ENCODE measurements at places on chromosomes 16 and 17.
A peak's percentile ranks its signal among the peaks of the same experiment; 100 is the strongest.

DNA sequence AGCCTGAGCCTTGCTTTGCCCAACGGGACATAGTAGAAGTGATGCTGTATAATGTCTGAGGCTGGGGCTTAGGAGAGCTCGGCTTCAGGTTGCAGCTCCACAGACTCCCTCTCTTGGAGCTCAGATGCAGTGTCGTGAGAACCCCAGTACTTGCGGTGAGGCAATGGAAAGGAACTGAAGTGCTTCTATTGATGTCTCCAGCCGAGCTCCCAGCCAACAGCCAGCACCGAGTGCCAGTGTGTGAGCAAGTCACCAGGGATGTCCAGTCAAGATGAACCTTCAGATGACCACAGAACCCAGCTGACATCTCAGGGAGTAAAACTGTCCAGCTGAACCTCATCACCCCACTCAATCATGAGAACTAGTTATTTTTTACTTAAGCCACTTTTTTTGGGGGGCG, 268.1 kb downstream of the IRF8 start:
- DNase-seq: no peak

GRCh38 chr17:63138713-63139112, 172.7 kb downstream of the TANC2 start:
- DNase-seq: no peak

DNA sequence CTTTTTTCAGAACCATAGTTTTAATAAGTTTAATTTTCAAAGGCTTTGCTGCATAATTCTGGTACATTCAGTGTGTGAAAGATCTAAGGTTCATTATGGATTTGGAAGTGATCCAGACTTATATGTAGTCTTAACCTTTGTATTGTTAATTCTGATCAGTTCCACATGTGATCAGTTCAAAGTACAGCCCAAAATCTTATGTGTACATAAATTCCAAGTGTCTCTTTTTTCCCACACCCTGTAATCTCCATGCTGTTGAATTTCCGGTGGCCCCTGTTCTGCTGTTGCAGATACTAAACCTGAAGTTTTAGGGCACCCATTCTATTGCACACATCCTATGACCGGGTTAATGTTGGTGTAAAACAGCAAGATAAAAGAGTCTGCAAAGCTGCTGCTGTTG, 1147.5 kb upstream of the CDH8 start:
- no peak for DNase-seq

- no peak for DNase-seq
Measured at GRCh38 chr17:71631483-71631882, 489.3 kb upstream of the SOX9 start.

DNA sequence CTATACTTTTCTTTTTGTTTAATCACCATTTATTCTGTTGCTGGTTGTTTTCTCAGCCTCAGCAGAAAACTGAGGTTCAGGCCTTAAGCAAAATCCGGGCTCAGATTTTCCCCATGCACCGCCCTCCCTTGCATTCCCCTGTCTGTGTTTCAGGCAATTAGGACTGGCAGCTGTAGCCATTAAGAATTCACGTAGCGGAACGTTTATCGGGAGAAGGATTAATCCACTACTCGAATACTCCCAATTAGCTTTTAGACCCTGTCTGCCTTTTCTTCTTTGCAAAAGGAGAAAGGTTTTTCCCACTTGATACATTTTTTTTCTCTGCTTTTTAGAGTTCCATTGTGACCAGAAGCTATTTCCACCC, 173.1 kb downstream of the RPTOR start:
- no peak for DNase-seq

- DNase-seq: no peak
Measured at GRCh38 chr17:61449707-61450640, 2.2 kb upstream of the TBX4 start.

- DNase-seq: no peak
Measured at GRCh38 chr17:16880121-16880842, 91.6 kb downstream of the TNFRSF13B start.

DNA sequence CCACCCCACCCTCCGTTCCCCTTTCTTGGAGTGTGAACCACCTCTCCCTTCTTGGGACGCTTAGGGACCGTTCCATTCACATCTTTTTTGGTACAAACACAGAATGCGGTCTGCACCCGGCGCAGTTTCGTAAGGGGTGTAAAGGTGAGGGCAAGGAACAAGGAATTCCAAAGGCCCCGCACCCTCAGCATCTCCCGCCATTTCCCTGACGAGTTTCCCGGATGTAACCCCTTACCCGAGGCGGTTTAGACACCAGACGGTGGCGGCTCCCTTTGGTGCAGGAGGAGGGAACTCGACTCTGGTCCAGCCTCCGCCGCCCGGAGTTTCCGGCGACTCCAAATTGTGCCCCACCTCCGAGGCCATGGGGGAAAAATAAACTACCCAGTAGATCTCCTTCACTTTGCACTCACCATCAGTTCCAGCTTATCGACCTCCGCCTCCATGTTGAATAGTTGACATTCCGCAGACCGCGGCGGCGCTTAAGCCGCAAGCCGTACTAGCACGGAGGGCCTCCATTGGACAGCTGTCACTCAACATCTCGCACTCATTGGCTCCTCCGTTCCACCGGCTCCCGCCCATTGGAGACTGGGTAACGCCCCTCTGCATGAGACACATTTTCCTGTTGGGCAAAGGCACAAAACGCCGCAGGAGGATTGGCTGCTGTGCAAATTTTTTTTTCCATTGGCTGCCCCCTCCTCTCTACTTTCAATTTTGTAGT, at the start of gene SKA2:
Gene SKA2 (minus strand): TSS at position 466 of the 718 bp plus-strand sequence. CDS start 23 bp downstream, at position 443.
- DNase-seq: peak; percentile 98

DNA sequence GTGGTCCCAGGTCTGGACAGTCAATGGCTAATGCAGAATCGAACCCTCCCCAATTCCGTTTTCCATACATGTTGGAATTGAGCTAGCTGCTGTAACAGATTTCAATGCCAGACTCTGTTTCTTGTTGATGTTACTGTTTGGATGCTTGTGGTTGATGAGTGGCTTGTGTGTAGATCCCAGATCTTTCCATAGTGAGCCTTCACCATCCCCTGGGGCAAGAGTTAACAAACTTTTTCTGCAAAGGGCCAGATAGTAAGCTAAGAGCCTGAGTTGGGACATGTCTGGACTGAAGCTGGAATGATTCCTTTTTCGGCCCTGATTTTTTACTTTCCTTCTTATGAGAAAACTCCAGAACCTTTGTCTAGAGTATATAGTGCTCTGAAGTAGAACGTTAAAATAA, 296.3 kb downstream of the CPPED1 start:
- no peak for DNase-seq

- peak; percentile 35 for DNase-seq
Measured at GRCh38 chr17:39676198-39676819, 8.1 kb downstream of the PNMT start.

DNA sequence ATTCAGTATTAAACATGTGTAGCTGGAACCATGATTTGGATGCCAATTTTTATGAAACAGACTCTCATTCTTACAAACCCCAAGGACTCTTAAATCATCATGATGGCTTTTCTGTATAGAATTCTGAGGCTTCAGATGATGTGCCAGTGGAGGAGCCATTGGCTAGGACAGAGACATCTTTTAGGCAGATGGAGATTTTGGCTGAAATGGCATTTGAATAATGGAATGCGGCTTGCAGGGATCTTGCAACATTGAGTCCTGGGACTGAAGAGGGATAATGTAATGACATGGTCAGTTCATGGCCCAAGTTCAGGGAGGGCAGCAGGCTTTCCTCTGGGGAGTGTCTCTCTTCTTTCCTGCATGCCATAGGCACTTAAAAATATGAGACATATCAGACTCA, 172.4 kb downstream of the ABCA8 start:
- no peak for DNase-seq

DNA sequence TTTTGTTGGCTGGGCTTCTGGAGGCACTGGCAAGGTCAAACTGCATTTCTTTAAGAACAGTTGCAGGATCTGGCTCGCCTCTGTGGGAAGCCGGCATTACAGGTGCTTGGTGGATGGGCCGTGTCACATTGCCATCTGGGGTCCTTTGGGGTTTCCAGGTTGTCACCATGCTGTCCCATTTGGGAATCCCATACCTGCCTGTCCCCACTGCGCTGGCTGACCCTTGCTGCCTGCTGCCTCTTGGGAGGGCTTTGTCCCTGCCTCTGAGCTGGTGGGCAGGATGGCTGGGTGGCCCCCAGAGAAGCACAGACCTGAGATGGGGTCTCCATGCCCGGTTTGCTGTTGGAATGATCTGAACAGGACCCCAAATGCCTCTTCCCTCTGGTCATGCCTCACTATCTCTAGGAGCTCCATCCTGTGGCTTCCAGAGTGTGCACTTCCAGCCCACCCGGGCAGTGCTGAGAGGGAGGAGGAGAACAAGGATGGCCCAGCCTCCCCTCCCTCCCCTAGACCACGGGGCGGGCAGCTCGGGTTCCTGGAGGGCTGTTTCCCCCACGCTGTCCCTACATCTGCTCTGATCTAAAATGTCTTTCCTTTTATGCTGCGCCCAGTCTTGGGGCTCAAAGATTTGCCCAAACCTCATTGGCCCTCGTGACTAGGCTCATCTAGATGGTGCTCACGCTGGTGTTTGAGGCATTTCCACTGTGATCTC, 28.0 kb downstream of the OR1D5 start:
- DNase-seq: peak; percentile 2

DNA sequence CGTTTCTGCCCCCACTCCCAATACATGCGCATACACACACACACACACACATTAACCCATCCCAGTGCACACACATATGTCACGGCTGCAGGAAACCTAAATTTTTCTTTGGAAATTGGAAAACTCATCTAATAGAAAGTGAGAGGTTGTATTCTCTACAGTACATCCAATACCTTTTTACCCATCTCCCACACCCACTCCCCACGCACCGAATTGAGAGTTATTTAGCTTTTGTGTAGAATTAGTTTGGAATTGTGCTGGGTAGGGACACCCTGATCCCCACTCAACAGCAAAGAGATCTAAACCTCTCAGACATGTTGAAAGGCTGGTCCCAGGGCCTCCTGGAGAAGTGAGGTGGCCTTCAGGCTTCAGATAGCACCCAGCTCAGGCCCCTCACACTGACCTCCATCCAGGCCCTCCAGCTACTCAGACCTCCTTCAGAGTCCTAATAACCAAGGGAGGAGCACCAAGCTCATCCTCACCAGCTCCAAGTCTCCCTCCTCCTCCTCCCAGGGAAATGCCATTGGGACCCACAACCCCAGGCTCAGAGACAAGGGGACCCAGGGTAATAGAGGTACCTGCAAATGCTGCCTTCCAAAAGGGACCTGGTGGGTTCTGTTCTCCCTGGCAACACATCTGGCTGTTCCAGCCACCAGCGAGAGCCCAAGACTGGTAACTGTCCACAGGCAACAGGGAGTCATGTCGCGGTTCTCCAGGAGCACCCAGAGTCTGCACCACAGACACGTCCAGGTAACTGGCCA, 955 bp downstream of the HOXB13 start:
- DNase-seq: no peak

DNA sequence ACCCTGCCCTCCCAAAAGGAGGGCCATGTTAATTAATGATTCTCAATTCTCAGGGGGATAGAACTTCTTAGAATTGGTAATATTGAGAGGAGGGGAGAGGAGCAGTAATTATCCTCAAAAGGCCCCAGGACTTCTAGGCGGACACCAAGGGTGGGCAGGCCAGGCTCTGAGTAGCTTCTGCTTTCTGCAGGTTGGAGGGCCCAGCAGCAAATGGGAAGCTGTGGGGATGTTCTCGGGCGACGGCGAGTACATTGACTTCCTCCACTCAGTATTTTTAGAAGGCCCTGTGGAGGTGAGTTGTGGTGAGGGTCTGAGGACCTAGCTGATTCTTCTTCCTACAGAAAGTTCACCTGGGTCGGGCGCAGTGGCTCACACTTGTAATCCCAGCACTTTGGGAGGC, 57.5 kb downstream of the DNAH2 start:
- no peak for DNase-seq

GRCh38 chr16:66135421-66135831, 231.1 kb upstream of the CDH5 start:
- DNase-seq: no peak

- peak; percentile 73 for DNase-seq
Measured at GRCh38 chr17:40086150-40087044, 14.0 kb downstream of the NR1D1 start.

DNA sequence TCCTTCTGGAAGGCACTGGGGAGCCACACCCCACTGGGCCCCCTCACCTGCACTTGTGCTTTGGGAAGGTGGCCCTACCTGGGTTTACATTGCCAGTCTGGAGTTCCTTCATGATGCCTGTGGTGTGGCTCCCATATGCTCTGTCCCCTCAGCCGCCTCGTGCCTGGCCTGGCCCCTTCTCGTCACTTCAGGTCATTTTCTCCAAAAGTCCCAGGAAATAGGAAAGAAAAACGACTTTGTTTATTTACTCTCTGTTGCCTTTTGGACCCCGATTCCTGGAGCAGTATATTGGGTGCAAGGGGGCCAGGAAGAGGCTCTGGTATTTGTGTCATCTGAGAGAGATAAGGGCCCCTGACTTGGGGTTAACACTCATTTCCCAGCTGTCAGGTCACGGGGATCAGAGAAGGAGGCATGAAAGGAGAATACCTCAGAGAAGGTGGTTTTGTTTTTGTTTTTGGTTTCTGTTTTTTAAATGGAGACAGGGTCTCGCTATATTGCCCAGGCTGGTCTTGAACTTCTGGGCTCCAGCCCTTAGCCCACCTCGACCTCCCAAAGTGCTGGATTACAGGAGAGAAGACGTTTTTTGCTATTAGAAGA, 4.7 kb downstream of the SOCS3 start:
- peak; percentile 36 for DNase-seq

DNA sequence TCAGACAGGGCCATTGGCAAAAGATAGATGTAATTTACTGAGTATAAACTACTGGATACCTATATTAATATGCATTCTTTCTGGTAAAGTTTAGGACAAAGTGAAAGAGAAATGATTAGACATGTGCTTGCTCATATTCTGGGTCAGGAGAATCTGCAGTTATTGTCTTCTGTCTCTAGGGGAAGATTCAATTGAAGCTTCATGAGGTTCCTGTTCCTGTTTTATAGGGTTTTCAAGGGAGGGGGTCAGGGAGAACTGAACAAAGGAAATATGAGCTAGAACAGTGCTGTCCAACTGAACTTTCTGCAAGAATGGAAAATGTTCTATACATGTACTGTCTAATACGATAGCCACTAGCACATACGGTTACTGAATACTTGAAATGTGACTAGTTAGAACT, 59.3 kb upstream of the CORO6 start:
- no peak for DNase-seq

DNA sequence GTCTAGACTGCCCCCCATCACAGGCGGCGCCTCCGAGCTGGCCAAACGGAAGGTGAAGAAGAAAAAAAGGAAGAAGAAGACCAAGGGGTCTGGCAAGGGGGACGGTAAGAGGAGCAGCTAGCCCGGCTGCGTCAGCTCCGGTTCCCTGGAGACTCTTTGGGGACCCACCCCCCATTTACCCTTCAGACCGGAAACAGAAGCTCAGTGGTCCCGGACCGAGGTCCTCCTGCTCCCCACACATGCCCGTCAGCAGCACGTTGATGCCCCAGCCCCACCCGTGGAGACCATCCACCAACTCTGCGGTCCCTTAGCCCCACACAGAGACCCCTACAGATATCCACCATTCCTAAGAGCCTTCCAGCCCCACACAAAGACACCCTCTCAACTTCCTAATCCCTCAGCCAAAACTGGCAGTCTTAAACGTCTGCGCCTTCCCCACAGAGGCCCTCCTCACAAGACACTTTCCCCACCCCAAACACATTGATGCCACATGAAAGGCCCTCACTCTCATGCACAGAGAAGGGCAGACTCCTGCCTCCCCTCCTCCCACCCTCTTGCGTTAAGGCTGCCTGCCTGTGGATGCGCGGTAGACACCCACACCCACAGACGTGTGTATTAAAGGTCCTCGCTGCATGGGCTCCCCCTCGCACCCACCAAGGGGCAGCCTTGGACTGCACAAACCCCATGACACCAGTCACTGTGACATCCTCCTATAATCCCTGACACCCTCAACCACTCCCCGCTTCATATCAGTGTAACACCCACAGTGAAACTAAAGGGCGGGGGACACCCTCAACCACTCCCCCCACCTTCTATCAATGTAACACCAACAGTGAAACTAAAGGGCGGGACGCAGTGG, 58.2 kb upstream of the RPH3AL start:
- peak; percentile 60 for DNase-seq
